ENCODE measurements at places on chromosomes 11 and 22.

GRCh38 chr11:44626645-44627044 is 61.2 kb downstream of the CD82 start:
- no peak for DNase-seq

DNA sequence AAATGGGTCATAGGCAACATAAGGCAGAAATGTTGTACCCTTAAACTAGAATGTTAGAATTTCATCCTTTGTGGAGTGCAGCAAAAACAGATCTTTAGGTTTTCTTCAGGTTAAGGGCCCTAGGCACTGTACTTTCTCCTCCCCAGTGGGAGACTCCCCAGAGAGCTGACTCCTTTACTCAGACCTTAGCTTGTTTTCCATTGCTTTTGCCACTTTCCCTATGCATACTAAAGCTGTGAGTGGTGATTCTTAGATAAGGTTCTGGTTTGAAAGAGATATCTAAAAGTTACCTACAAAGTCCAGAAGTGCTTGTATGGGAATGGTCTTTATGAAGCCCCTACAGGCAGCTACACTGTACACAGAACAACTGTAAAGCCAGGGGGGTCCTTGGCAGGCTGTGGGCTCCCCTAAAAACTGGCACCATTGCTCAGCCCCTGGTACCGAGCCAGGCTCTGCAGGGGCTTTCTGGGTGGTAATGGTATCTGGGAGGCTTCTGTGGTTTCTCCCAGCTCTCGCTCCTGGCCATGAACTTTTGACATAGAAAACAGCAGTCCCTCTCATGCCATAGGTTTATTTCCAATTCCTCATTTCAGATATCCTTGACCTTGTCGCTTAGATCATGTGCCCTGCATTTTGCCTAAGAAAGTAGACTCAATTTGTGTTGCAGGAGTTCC is 23.2 kb downstream of the AMOTL1 start:
- DNase-seq = no peak

DNA sequence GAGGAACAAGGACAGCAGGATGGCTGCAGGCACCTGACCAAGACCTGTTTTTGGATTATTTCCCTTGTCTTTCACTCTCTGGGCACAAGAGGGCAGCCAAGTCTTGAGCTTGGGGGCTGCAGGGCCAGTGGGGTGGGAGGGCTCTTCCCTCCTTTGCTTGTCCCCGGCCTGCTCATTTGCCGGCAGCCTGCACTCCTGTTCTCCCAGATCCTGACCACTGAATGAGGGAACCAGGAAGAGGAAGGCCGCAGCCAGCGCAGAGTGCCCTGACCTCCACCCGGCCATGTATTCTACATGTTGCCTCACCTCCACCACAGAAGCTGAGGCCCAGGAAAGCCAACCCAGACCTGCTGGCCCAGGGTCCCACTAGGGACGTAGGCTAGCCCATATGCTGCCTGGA is 15.5 kb upstream of the NNMT start:
- DNase-seq = peak; percentile 79

DNA sequence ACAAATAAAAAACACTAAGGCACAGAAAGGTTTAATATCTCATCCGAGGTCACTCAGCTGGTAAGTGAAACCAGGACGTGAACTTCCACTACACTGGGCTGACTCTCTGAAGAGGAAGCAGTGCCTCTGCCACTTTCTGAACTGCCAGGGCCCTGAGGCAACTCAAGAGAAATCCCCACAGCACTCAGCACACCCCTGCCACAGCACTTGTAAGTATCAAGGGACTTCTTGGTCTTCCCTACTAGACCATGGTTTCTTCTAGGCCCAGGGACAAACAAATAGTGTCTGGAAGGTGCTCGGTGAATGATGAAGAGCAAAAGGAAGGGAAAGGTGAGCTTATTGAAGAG is 49.7 kb downstream of the RPL27A start:
- no peak for DNase-seq

- no peak for DNase-seq
Measured at GRCh38 chr11:75150879-75151278, at the start of gene SLCO2B1. TSS of gene SLCO2B1 (plus strand) at chr11:75151107. CDS start at chr11:75151382, 275 bp downstream.

DNA sequence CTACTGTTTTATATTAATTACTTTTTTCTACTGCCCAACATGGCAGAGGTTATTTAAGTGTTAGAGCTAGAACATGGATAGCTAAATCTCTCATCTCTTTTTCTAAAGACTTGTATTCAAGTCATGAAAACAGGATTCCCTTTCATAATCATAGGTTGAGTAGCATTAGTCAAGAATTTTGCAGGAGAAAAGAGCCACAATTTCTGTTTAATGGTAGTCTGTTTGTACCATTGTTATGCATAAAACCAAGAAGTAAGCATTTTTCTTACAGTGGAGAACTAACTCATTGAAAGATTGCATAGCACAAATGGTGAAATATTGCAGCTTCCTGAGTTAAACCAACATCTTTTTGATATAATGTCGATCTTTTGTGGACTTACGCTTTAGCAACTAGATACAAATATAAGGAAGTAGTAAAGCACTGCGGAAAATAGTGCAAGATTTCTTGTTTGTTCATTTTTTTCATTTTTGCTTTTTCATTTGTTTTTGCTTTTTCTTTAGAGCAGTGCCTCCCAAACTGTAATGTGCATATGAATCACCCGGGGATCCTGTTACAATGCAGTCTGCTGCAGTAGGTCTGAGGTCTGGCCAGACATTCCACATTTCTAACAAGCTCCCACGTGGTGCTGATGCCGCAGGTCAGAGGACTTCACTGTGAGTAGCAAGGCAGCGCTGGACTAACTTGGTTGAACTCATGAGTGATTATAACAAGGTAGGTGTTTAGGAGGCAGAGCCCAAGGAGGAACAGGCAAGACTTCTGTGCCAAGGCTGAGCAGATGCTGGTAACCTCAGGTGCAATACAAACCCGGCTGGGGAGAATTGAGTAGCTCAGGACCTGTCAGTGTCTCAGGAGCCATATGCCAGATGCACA is 4.6 kb downstream of the ETS1 start:
- no peak for DNase-seq

GRCh38 chr11:16296273-16296672 is 60.1 kb downstream of the SOX6 start:
- no peak for DNase-seq

GRCh38 chr22:47574556-47574955 is 812.1 kb downstream of the TBC1D22A start:
- no peak for DNase-seq

DNA sequence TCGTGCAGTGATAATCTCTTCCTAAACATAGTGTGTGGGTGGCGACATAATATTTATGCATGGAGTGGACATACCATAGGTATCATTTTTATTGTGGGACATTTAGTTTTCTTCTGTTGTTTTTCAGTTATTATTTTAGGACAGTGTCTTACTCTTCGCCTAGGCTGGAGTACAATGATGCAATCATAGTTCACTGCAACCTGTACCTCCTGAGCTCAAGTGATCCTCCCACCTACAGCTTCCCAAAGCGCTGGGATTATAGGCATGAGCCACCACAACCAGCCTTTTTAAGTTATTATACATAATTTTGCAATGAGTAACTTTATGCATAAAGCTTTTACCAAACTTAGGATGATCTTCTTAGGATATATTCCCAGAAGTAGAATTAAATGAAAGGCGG is 2.7 kb downstream of the SRRD start:
- no peak for DNase-seq

GRCh38 chr11:86056351-86056854 is 12.5 kb downstream of the PICALM start:
- no peak for DNase-seq

DNA sequence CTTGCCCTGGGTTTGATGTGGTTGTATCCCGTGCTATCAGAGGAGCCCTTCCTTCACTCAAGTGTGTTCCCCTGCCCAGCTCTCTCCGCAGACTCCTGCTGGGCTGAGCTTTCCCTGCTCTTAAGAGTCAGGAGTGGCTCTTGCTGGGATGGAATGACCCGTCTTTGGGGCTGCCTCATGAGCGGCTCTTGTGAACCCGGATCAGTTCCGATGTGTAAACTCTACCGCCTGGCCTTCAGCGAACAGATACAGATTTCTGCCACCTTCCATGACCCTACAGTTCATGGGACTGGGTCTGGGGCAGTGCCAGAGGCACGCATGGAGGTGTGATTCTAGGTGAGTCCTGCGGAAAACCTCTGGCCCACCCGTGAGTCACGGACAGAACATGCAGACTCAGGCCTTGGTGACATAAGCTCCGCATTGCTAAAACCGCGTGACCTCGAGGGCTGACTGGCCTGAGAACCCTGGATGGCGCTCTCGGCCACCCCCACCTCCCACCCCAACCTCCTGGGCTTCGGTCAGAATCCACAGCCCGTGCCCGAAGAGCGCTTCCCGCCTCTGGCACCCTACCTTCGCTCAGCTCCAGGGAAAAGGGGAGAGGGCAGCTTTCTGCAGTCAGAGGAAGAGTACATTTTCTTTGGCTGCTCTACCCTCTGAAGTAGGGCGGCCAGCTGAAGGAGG is 1.3 kb upstream of the ZBTB16 start:
- no peak for DNase-seq

DNA sequence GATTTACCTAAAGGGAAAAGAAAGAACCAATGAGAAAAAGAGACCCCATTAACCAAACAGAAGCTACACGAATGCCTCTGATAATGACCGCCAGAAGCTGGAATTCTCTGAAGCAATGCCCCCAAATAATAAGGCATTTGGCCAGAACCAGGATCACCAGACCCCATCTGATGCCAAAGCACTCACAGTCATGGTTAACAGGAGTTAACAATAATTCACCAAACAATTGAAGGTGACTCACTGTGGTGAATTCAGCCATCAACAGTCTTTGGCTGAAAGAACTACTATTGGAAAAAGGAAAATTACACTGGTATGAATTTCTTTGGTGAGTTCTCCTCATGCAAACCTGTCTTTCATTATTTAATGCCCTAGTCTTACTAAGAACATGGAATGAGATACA is 21.9 kb upstream of the NFRKB start:
- no peak for DNase-seq

DNA sequence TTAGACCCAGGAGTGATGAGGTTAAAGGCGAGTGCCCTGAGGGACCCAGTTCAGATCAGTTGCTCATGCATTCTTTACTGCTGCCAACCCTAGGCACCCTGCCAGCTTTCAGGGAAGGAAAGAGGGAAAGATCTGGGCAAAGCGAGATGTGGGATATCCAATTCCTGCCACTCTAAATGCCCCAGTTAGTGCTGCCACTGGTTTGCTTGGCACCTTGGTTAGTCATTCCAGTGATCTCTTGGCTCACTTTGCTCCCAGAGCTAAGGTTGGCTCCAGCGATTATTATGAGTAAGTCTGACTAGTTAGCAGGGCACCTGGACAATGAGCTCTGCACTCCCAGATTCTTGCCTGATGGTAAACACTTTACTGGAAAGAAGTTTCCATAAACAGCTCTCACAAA is 85.0 kb downstream of the INSC start:
- no peak for DNase-seq

DNA sequence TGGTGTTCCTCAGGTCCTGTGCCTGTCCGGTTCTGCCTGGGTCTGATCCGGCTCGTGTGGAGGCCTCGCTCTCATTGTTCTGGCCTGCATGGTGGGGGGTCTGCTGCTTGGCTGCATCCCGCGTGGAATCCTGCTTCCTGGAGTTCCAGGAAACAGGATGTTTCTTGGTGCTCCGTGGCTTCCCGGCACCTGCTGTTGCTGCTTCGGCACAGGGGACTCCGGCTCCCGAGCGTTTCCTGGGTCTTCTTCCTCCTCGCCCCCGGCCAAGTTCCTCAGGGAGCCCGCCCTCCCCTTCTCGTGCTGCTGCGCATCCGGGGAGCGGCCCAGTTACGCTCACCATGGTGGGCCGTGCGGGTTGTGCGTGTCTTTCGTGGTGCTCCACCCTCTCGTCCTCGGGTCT is 29.9 kb downstream of the GLB1L2 start:
- no peak for DNase-seq

DNA sequence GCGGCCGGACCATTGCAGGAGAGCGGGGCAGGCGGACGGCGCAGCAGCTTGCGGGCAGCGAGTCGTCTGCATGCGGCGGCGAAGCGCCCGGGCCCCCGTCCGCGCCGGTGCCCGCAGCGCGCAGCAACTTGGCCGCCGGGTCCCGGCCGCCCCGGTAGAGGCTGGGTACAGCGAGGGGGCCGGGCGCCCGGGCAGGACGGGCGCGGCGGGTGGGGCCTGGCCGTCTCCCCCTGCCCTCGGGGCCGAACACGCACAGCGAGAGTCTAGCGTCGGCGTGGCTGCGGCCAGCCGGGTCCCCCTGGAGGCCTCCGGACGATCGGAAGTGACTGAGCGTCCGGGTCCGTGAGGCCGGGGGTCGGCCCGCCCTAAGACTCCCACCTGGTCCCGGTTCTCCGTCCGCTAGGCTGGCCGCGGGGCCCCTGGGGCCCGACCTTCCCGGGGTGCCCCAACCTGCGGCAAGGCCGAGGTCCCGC is 775 bp upstream of the TRABD start:
- DNase-seq = no peak

GRCh38 chr11:65051398-65051858 is 6.9 kb downstream of the NAALADL1 start:
- no peak for DNase-seq

GRCh38 chr11:89495951-89496350 is 4.8 kb upstream of the NOX4 start:
- no peak for DNase-seq

- no peak for DNase-seq
Measured at GRCh38 chr11:9629064-9629463, 34.8 kb upstream of the SWAP70 start.

GRCh38 chr11:105622016-105622415 is 12.1 kb downstream of the GRIA4 start:
- DNase-seq = no peak

GRCh38 chr22:17336061-17336460 is 33.2 kb upstream of the CECR2 start:
- no peak for DNase-seq

DNA sequence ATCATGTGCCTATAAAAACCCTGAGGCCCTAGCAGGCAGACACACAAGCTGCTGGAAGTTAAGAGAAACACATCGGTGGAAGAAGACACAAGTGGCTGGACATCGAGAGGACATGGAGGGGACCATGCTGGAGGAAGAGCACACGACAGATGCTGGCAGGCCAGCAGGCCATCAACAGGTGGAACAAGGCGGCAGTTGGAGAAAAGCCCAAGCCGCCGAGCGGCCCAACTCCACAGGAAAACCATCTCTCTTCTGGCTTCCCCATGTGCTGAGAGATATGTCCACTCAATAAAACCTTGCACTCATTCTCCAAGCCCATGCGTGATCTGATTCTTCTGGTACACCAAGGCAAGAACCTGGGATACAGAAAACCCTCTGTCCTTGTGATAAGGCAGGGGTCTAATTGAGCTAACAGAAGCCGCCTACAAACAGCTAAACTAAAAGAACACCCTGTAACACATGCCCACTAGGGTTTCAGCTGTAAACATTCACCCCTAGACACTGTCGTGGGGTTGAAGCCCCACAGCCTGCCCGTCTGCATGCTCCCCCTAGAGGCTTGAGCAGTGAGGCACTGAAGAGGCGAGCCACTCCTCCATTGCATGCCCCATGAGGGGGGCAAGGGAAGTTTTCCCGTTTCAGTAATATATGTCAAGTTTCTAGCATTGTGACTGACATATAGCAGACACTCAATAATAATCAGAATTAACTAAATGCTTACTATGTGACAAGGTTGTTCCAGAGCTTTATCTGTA is 39.0 kb upstream of the MMP20 start:
- no peak for DNase-seq

Data from NCI-H1417 (cell line).